ENCODE measurements at places on chromosomes 13 and 19.
A peak's percentile ranks its signal among the peaks of the same experiment; 100 is the strongest.

GRCh38 chr19:12611361-12611699 is 610 bp downstream of the ZNF791 start:
- DNase-seq = peak; percentile 34

DNA sequence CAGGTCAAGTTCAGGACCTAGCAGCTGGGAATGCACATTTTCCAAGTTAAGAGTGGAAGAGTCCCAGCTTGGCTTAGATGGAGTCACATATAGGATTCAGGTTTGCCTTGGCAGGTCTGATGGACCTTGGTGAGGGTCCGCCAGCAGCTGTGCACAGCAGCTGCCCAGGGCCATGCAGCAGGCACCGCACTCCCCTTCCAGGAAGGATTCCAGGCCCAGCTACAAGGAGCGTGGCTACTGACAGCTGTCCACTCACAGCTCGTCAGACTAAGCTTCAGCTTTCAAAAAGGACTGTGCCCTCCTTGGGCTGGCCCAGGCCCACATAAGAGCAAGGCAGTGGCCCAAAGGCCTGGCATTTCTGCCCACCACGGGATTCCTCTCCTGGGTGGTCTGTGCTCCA is 68.4 kb downstream of the ALOX5AP start:
- DNase-seq = no peak

DNA sequence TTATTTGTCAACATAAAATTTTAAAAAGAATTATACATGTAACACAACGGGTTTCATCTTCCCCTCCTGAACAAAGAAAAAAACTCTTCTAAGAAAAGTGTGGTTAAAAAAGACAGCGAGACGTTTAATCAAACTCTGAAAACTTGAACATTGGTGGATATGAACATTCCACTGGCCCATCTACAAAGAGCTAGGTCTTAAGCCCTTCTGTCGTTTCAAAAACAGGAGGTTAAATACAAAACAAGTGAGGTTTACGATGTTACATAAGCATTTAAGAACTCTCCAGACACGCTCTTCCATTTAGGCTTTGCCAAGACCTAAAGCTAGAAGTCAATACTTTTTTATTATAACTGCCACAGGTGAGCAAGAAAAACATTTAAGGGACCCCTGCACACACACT is 9.4 kb upstream of the DOCK9 start:
- no peak for DNase-seq

DNA sequence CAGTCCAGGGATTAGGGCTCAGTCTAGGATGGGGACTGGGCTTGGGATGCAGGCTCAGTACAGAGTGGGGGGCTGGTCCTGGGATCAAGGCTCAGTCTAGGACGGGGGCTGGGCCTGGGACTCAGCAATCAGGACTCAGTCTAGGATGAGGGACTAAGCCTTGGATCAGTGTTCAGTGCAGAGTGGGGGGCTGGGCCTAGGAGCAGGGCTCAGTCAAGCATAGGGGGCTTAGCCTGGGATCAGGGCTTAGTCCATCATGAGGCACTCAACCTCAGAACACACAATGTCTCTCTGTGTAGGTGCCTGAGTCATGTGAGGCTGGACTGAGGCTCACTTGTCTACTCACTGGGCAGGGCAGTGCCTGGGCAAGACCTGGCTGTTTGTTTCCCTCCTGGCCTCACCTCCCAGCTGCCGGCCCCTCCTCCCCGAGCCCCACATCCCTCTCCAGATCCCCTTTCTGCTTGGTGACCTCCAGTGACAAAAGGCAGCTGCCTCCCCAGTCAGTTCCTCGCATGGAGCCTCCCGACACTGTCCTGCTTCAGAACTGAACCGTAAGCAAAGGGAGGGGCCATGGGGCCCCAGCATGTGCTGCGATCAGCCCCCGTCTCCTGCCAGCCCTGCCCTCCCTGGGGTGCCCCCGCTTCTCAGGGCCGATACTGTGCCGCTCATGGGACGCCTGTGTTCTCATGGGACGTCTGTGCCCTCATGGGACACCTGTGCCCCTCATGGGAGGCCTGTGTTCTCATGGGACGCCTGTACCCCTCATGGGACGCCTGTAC is 6.5 kb upstream of the S1PR4 start:
- DNase-seq = no peak

DNA sequence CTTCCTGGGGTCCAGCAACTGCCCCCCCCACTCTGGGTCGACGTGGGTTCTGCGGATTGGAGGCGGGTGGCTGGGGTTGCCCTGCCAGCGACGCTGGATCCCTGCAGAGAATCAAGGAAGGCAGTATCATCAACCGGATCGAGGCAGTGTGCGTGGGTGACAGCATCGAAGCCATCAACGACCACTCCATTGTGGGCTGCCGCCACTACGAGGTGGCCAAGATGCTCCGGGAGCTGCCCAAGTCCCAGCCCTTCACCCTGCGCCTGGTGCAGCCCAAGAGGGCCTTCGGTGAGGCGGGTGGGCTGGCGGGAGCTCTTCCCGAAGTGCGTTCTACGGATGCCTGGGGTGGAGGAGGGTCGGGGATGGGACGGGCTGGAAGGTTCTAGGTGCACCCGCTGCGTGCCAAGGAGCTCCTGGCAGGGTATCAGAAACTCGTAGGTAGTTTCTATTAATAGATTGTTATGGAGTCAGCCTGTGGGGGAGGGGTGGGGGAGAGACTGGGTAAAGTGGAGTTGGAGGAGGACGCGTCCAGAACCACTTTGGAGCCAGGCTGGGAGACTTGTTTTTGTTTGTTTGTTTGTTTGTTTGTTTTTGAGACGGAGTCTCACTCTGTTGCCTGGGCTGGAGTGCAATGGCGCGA is 1.5 kb downstream of the GIPC3 start:
- no peak for DNase-seq

GRCh38 chr13:94033830-94034642 is 445.4 kb downstream of the DCT start:
- DNase-seq = no peak

DNA sequence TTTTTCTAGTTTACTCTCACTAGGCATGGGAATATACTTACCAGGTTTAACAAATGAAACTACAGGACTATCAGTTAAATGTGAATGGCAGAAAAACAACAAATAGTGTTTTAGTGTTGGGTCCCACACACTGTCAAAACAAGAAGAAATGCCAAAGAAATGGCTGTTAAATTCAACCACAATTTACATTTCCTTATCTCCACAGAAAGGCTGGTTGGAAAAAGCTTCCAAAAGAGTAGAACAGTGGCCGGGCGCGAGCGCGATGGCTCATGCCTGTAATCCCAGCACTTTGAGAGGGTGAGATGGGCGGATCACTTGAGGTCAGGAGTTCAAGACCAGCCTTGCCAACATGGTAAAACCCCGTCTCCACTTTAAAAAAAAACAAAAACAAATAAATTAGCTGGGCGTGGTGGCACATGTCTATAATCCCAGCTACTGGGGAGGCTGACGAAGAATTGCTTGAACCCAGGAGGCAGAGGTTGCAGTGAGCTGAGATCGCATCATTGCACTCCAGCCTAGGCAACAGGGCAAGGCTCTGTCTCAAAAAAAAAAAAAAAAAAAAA is 66.5 kb downstream of the SERP2 start:
- no peak for DNase-seq

- DNase-seq = no peak
These were observed 10.9 kb upstream of the TEX30 start for GRCh38 chr13:102784483-102784882.

DNA sequence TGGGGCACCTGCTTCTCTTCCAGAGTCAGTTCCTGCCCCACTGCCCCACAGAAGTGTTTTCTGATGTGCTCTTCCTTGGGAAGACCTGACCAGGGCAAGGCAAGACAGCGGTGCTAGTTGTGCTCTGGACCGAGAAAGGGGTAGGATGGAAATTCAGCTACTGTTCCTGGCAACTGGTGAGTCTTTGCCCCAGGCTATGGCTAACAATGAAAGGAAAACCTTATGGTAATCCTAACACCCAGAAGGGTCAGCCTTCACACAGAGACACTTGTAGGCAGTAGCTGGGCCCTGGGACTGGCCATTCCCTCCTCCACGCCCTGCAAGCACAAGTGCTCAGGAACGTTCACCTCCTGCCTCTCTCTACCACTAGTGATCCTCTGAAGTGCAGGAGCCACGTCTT is 9.6 kb upstream of the CYSLTR2 start:
- DNase-seq = no peak

DNA sequence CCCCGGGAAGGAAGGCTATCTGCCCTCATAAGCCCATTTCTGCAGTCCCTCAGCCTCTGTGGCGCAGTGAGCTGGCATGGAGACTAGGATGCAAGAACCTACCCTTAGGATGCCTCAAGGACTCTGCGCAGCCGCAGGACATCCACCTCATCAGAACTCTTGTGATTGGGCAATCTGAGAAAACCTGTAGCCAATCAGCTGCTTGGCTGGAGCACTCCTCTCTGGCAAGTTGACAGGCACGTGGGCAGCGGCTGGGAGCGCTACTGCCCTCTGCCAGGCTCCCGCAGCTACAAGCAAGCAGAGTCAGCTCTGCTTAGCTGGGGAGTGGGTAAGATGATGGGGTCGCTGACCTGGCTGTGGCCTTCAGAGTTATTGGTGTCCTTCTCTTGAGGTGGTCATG is 1.5 kb upstream of the ECSIT start:
- peak; percentile 95 for DNase-seq

DNA sequence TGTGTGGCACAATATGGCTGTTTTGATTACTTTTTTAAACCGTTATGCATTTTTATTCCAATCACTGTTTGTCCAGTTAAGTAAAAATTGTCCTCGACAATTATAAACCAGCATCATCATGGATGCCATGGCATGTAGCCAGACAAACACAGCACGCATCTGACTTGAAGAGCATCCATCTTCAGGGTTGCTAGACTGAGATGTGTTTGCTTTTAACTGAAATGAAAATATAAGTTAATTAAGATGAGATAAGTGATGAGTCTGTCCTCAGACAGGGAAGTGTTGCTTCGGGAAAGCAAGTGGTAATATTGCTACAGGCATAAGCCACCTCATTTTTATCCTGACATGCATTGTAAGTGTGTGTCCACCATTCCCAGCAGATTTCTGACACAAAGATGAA is 92.8 kb upstream of the TPP2 start:
- DNase-seq = no peak

DNA sequence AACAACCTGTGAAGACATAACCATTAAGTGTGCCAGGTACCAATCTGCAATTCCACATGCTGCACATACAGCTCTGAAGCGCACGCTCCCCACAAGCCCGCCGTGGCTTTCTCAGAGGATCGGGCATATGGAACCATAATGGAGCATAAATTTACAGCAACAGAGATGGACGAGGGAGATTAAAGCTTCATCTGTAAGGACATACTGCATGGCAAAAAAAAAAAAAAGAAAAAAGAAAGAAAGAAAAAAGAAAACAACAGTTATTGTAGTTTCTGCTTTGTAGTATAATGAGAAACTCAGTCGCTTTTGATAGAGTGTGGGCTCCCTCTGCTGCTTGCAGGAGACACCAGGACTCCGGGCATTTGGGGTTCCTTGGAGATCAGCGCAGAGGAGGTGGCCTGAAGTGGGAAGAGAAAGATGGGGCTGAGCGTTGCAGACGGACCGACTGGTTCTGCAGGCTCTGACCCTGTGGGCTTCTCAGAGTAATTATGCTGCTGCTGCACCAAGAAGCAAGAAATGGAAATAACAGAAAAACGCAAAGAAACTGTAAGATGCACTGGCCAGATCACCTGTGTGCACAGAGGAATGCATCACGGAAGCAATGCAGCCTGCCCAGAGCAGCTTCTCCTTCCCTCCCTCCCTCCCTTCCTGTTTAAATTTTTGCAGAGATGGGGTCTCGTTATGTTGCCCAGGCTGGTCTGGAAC is 10.8 kb upstream of the PDCD5 start:
- DNase-seq = peak; percentile 40

- DNase-seq = no peak
These were observed 991.7 kb downstream of the EFNB2 start for GRCh38 chr13:105543742-105544141.

GRCh38 chr13:24716446-24716845 is 36.2 kb downstream of the ATP12A start:
- no peak for DNase-seq

Data from NCI-H460 (cell line).